Stimulated activated naive CD8-positive, alpha-beta T cell treated with anti-CD3 and anti-CD28 coated beads, Interleukin-15, Interleukin-2, amounts not matched to agents 100 U/mL and 50 U/mL, for 24 hours (primary cell): ENCODE measurements at places on chromosomes 5 and 9.

GRCh38 chr5:40960037-40960436, 50.7 kb downstream of the C7 start:
- no peak for DNase-seq

DNA sequence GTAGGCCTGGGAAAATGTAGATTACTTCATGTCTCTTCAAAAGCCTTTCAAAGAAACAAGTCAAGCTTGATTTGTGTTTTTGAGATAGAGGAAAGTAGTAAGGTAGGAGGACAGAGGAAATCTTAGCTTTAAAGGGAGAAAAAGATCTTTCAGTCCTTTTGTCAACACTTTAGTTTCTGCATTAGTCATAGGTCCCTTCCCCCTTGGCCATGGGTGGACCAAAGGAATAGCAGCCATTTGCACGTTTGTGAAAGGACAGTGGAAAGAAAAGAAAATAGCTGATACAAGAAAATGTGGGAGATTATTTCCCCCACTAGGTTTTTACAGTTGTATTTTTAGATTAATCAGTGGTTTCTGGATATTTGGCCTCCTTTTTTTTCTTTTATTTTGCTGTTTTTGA, 121.9 kb upstream of the GRHPR start:
- DNase-seq = peak; percentile 28

- DNase-seq = no peak
Measured at GRCh38 chr5:1016476-1016875, 7.9 kb downstream of the NKD2 start.

- DNase-seq = no peak
Measured at GRCh38 chr5:168591302-168592013, 12.3 kb upstream of the PANK3 start.

- no peak for DNase-seq
Measured at GRCh38 chr5:89016741-89017303, 133.8 kb upstream of the MEF2C start.
